ENCODE measurements at places on chromosomes 5 and 9.

GRCh38 chr9:111566234-111566633 lies 33.2 kb downstream of the PTGR1 start:
- no peak for DNase-seq

GRCh38 chr5:134510970-134511795 lies 14.3 kb upstream of the JADE2 start:
- DNase-seq: no peak

DNA sequence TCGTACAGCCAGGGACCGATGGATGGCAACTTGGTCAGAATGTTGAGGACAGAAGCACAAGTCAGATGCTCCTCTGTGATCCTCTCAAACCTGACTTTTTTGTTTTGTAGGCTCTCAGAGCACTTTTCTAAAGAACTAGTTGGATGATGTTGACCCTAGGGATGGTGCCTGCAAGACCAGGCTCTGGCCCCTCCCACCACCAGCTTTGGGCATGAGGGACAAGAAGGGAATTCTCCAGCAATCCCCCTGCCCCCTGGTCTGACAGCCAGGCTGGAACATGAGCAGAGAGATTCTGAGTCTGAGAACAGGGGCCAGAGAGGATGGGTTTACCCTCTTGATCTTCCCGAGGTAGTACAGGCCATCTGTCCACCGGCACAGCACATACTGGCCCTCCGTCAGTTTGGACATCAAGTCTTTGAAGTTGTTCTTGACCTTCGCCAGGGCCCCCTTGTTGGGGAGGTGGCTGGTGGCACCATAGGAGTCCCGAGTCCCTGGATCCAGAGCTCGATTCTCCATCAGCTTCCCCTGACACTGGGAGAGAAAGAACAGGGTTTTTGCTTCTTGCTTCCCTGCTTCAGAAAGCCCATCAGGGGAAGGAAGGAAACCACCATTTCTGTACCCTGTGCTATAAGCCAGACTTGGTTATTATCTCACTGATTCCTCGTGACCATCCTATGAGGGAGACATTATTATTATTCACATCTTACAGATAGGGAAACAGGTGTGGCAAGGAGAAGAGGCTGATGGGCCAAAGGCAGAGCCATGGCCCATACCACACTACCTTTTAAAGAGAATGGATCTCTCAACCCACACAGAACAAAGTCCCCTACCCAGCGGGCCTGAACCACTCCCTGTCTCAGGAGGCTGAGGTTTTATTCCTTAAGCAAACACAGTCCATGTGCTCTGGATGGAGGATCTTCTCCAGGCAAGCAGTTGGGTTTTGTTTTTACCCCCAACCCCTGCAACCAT lies 2.5 kb downstream of the PHF19 start:
- DNase-seq: no peak

GRCh38 chr9:86413971-86414880 lies 60.0 kb upstream of the TUT7 start:
- no peak for DNase-seq

DNA sequence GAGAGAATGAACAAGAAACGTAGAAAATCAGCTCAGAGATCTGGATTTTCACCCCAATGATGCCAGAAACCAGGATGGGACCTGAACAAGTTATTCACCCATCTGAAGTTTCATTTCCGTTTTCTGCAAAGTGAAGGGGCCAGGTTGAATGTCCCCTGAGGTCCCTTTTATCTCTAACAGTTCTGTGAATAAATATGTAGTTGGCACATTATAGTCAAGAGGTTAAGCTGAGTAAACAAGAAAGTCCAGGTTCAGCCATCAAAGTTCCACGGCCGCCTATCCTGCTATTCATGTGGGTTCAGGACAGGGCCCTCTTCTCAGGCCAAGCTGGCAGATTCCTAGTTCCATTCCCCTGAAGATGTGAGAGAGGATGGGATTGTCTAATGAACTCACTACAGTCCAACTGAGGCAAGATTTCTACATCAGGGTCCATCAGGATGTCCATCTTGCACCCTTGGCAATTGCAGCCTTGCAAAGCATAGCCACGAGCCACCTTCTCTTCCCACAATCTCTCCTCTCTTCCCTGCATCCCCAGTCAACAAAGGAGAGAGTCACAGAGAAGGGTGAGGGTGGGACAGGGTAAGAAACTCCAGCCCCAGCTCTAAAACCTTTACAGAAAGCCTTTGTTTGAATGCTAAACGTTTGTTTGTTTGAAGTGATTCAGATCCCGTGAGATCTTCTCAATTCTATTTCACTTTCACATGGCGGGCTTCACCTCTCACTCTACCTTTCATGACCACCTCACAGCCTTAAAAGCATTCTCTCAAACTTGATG lies 311.0 kb downstream of the SLIT3 start:
- DNase-seq: no peak

DNA sequence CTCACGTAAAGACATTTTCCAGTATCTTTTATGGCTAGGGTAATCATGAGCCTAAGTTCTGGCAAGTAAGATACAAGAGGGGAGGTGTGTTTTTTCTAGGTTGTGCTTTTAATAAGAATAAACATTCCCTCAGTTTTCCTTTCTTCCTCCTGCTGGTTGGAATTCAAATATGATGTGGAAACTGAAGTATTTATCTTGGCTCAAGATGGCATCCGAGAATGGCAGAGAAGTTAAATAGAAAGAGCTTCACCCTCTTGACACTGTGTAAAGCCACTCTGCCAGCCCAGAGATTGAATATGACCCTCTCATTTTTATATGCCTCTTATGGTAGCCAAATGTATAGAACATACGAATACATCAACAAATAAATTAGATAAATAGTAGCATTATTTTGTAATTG lies 438.4 kb downstream of the ISL1 start:
- DNase-seq: no peak

DNA sequence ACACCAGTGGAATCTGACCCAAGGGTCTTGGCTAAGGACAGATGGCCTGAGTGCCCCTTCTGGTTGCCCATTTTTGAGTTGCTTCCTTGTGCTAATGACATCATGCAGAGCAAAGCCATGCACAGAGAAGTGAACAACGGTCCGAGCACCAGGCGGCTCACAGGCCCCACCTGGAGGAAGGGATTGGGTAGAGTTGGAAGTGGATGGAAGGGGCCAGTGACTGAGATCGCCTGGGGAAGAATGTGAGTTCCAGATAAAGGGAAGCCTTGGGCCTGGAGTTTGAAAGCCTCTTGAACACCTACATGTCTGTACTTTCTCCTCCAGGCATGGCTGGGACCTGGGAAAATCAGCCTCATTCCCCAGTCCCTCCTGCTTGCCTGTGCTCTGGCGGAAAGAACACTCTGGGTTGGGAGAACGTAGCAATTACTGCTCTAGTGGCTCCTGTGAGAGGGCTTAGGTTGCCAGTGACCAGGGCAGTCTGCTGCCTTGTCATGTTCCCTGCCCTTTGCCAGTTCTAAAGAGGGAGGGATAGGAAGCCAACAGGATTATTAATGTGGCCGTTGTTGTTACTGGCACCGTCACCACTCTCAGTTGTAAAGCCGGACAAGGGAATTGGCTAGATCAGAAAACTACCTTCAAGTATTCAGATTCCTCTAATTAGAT lies 62.5 kb upstream of the PTPN3 start:
- no peak for DNase-seq

GRCh38 chr9:5483306-5483705 lies 27.0 kb upstream of the PDCD1LG2 start:
- no peak for DNase-seq

- DNase-seq: no peak
These were observed 55.5 kb downstream of the CEP120 start for GRCh38 chr5:123367739-123368138.

DNA sequence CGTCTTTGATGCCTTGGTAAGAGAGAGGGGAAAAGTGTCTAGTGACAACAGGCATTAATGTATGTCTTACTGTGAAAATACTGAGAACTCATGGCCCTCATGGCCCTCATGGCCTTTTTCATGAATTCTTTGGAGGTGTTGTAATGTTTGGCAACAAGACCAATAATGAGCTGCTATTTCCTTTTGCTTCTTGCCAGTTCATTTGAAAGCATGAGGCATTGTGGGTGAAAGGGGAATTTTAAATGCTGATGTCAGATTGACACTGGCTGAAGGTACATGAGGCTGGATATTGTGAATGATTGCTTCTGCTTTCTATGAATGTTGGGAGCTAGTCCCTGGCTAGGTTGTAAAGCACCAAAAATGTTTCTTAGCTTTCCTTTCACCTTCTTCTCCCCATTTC lies 79.2 kb downstream of the DOCK2 start:
- DNase-seq: no peak

DNA sequence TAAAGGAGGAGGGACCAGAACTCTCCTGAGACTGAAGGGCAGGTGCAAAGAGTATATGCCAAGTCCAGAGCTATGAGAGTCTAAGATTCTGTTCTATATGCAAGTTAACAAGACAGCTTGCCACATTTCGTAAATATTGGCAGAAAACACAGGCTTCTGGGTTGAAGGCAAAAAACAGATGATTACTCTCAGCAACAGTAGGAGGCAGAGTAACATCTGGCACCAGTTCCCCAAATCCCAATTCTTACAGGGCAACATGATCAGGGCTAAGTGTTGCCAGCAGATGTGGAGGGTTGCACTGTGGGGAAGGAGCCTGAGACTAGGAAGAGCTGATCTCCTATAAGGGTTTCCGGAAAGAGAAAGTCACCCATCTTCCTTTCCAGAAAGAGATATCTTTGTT lies 179.4 kb downstream of the PJA2 start:
- DNase-seq: no peak

- no peak for DNase-seq
These were observed 180.6 kb downstream of the CACNA1B start for GRCh38 chr9:138058181-138058580.

GRCh38 chr5:111313017-111313724 lies 89.0 kb downstream of the CAMK4 start:
- no peak for DNase-seq

DNA sequence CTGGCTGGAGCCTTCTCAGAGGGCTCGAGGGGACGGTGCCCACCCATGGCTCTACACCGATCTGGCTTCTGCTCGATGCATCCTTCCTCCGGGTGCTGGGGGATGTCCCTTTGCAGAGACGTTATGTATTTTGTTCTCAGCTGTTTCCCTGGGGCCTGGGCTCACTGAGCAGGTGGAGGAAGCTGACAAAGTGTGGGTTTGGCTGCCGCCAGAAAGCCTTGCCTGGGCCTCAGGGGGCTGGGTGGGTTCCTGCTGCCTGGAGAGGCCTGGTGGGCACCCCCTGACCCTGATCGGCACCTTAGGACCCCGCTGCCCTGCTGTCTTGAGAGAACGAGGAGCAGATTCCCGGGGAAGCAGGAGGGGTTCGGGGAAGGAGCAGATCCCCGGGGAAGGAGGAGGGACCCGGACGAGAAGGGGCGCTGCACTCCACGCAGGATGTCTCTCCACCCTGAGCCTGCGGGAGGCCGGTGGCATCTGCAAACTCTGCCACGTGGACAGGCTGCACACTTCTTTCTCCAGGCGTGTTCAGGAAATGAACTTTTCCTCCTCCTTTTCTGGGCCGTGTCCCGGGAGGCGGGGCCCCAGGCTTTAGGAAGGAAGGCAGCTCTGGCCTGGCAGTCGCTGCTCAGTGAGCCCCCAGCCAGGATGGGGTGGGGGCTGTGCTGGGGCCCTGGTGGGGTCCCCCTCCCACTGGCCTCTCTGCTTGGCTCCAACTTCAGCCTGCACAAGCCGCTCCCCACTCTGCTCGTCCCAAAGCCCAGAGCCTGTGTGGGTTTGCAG lies 148.9 kb downstream of the RXRA start:
- DNase-seq: no peak

DNA sequence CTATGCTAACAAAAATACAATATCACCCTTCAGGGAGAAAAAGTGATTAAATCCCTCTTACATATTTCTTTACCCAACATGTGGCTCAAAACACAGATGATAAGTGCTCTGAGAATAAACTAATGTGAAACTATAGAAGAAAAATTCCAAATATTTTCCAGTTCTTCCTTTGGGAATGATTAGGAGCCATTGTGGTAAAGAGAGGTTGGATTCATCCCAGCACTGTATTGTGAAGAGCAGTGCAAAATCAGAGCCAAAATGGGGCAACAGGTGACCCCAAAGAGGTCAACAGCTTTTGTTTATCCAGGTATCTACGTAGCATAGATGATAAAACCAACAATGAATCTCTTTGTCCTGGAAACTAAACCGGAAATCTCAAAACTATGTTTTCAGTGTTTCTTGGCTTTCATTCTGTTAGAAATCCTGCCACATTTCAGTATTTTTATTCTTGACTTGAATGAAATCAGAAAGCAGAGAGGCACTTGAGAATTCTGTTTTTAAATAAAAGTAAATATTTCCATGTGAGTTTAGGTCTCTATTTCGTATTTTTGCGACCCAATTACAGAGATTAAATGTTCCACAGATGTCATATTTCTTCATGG lies 120.4 kb upstream of the FST start:
- no peak for DNase-seq

DNA sequence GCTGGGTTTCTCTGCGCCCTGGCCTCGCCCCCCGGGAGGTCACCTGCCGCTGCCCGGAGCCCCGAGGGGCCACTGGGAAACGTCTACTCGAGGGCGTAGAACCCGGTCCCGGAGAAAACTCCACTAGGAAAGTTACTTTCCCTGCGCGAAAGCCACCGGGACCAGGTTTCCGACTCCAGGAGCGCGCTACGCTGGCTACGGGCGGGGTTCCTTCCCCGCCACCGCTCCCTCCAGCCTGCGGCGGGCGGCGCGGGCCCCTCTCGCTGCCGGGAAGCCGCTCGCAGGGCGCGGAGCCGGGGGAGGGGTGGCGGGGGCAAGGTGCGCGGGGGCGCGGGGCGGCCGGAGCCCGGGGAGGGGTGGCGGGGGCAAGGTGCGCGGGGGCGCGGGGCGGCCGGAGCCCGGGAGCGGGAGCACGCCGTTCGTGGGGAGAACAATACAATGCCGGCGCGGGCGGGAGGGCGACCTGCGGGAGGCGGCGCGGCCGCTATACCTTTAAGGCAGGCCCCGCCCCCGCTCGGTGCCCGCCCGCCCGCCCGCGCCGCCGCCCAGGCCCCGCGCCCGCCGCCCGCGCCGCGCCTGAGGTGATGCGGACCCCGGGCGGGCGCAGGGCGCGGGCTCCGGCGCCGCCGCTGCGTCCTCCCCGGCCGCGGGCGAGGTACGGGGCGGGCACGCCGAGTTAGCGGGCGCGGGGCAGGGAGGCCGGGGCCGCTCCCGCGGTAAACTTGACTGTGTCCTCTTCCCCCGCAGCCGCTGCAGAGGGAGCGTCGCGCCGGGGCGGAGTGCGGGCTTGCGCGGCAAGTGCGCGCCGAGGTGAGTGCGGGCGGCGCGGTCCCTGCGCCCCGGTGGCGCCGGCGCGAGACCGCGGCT lies 278.1 kb downstream of the AOPEP start:
- no peak for DNase-seq

- no peak for DNase-seq
These were observed 6.3 kb upstream of the TNFSF15 start for GRCh38 chr9:114811966-114812636.

DNA sequence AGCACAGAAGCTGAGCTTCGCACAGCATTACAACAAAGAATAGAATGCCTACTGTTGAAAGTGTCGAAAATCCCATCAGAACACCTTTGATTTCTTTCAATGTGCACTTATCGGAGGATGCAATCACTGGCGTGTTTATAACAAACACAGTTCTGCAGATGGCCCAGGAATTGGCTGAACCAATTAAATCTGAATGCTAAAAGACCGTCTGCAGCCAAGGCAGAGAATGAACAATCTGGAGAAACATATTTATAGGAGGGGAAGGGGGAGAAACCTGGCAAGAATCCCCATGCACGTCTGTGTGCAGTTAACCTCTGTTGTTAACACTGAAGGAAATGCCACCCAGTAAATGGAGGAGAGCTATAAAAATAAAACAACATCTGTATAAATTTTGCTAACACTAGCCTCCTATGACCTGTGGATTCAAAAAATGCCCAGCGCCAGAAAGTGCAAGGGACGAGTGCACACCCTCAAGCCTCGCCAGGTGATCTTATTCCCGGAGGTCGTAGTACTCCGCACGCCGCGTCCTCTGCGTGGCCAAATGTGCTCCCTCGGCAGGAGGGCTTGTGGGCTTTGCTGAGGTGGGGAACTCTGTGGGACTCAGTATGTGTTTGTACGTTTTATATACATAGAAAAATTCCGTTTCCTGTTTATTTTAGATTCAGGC lies 56.8 kb downstream of the PTCH1 start:
- DNase-seq: no peak
